ENCODE measurements at places on chromosomes 1 and 21.

DNA sequence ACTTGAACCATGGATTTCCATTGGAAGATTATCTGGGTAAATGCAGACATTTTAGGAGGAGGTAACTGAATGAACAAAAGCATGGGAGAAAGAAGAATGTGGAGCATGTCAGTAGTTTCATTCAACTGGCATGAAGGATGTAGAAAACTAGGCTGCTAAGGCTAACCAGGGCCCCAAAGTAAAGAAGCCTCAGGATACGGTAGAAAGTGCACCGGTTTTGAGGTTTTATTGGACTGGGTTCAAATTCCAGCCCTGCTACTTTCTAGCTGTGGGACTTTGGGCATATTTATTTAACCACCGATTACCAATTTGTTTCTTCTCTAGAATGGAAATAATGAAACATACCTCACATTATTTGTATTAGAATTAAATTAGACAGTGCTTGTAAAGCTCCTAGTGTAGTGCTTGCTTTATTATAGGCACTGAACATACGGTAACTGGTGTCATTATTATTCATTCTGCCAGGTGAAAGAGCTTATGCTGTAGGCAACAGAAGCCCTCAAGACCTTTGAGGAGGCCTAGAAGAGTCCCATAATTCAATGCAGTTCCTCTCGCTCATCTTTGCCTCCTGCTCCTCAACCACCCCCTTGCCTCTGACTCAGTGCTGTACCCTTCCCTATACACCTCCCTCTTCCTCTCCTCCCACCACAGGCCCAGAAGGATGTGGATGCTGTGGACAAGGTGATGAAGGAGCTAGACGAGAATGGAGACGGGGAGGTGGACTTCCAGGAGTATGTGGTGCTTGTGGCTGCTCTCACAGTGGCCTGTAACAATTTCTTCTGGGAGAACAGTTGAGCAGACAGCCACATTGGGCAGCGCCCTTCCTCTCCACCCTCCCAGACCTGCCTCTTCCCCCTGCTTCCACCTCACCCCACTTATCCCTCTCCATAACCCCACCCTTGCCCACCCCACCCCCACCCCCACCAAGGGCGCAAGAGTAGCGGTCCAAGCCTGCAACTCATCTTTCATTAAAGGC lies 2.5 kb upstream of the CHTOP start:
- no peak for DNase-seq

DNA sequence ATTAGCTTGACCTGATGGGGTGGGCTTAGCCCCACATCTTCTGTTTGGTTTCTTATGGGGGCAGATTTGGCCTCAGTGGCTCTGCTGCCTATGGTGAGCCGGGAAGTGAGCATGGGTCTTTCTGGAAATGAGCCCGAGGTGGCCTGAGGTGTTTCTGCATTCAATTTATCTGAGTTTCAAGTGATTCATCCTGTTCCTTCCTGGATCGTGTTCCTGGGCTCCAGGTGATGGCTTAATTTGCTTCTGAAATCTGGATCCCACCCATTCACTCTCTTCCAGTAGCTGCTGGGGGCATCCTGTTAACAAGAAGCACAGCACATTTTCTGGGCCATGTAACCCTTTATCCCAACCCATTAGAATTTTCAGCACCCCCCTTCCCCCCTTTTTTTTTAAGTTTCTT lies 324.6 kb downstream of the CAMTA1 start:
- DNase-seq = no peak

DNA sequence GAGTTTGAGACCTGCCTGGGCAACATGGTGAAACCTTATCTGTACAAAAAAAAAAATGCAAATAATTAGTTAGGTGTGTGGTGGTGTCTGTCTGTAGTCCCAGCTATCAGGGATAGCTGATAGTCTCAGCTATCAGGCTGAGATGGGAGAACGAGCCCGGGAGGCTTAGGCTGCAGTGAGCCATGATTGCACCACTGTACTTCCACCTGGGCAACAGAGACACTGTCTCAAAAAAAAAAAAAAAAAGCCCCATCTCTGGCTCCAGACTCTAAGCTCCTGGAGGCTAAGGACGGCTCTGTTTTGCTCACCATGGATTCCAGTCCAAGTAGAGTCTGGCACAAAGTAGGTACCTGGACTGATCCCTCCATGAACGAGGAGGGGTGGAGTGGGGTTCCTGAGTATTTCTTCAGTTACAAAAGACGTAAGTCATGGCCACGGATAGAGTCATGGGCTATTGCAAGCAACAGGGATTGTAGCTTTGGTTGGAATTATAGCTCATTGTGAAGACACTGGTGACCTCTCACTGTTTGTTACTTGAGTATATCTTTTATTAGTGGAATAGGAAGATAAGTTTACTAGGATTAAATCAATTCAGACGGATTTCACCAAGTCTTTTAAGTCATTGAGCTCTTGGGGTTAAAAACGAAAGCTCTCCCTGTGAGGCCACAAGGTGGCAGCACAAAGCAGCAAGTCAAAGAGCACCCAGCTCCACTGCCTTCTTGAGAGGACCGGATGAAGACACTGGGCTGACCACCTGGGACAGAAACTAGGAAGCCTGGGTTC lies 35.6 kb upstream of the TMEM61 start:
- peak; percentile 6 for DNase-seq

DNA sequence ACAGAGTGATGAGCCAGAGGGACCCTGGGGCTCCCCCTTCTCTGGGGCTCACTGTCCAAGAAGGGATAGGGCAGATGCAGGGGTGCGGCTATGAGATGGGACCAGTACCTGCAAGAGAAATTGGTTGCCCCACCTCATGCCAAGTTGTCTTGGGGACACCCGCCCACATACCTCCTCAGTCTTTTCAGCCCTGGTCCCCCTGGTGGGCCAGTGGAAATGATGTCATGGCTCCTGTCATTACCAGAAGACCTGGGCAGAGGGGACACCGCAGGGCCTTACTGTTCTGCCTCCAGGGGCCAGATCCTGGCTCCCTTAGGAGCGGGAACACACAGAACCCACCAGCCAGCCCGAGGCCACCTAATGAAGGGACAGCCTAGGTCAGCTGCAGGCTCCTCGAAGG lies 63.2 kb downstream of the CDK18 start:
- DNase-seq = no peak

DNA sequence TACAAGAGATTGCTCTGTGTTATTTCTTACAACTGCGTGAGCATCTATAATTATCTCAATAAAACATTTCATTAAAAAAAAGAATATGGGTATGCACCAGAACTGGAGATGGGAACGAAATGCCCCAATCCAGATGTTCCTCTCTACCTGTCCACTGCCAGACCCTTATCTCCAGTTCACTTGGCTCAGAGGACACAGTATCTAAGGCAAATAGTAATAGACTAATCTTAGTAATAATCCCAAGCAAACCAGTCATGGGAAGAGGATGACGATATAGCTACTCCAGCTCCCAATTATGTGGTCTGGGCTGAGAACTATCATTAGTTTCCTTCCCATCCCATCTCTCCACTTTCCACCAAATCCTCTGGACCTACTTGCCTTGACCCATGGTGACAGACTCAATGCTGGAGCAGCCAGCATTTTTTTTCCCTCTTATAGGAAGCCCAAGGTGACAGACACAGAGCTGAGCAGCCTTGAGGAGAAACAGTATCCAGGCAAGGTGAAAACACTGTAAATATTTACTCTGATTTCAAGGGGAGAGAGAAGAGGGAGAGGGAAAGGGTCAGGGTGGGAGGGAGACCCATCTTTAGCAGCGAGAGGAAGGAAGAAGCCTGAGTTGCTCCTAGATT lies 28.7 kb downstream of the DDX20 start:
- DNase-seq = no peak

Measured in stimulated activated CD8-positive, alpha-beta memory T cell treated with anti-CD3 and anti-CD28 coated beads, Interleukin-7, amount 100 ng/mL, for 1 hour (primary cell).